ENCODE measurements at places on chromosomes 16 and 17. TPM values are rescaled to one million over a fixed set of nuclear protein-coding genes. Genes with fewer than 3 reads are reported as not detected.

GRCh38 chr16:49112754-49113153 is 168.9 kb downstream of the CBLN1 start:
- H3K36me3 ChIP-seq: peaks cover 2% of the 10 kb centered on the region
- H3K4me3 ChIP-seq: no peak overlapping the region
- DNase-seq: no peak
- no peaks in the 10 kb centered on the region for H3K4me1 ChIP-seq
- no peaks in the 10 kb centered on the region for H3K27me3 ChIP-seq

DNA sequence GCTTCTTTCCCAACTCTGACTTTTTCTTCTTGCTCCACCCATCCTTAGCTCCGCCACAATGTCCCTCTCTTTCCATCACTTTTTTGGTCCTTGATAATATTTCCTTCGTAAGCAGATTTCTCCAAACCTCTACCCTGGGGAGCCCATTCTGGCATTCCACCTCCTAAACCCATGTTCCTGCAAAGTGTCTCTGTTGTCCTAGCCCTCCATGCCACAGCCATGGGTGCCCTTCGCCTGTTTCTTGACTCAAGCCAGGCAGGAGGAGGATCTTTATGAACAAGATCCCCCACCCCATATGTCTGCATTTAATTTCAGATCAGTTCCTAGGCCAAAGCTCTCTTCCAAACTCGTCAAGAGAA is 42.4 kb downstream of the GAS7 start:
- peaks cover 6% of the 10 kb centered on the region for H3K4me1 ChIP-seq
- DNase-seq: no peak
- H3K36me3 ChIP-seq: no peaks in the 10 kb centered on the region
- no peaks in the 10 kb centered on the region for H3K27me3 ChIP-seq
- no peak overlapping the region for H3K4me3 ChIP-seq

DNA sequence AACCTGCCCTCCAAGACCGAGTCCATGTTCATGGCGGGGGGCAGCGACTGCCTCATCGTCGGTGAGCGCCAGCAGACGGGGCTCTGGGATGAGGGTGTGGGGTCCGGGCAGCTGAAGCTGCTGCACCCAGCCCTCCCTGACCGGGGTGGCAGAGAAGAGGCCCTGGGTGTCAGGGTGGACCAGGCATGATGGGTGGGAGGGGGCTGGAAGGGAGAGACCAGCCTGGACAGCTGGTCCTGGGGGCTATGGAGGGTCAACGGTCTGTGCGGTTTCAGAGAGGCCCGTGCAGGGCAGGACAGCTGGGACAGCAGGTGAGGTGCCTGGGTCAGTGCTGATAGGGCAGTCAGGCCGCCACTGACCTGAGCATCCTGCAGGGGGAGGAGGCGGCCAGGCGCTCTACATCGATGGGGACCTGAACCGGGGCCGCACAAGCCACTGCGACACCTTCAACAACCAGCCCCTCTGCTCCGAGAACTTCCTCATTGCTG is 13.3 kb upstream of the ATP6V0C start:
- no peaks in the 10 kb centered on the region for H3K36me3 ChIP-seq
- no peak overlapping the region for H3K27ac ChIP-seq
- no peaks in the 10 kb centered on the region for H3K4me1 ChIP-seq
- no peak for DNase-seq
- no peak overlapping the region for H3K4me3 ChIP-seq

DNA sequence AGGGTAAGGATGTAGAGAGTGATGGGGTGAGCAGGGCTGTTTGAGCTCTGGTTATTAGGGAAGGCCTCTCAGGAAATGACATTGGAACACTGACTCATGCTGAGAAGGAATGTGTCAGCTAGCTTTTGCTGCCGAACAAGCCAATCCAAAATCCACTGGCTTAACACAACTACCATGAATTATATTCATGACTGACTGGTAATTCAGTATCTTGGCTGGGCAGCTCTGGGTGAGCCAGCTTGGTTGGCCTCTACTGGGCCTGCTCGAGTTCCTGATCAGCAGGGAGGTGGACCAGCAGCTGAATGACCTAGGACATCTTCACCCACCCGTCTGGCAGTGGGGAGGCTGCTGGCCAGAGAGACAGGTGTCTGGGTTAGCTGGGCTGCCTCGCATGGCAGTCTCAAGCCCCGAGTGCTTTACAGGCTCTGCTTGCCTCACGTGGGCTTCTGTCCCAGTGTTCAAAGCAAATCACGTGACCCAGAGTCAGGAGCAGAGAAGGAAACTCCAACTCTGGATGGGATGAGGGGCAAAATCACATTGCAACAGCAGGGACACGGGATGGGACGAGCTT is 209.4 kb downstream of the KATNIP start:
- no peak overlapping the region for H3K4me3 ChIP-seq
- H3K27ac ChIP-seq: no peak overlapping the region
- DNase-seq: no peak
- no peaks in the 10 kb centered on the region for H3K27me3 ChIP-seq
- H3K4me1 ChIP-seq: no peaks in the 10 kb centered on the region

GRCh38 chr17:31339906-31340661 is 18.7 kb upstream of the EVI2A start:
- H3K36me3 ChIP-seq: peaks cover 6% of the 10 kb centered on the region
- H3K27ac ChIP-seq: no peak overlapping the region
- peaks cover 6% of the 10 kb centered on the region for H3K4me1 ChIP-seq
- no peak overlapping the region for H3K4me3 ChIP-seq

- peaks cover 21% of the 10 kb centered on the region for H3K4me1 ChIP-seq
- peaks cover 24% of the 10 kb centered on the region for H3K27me3 ChIP-seq
- no peak overlapping the region for H3K27ac ChIP-seq
Observed at GRCh38 chr17:81002409-81003361, 11.0 kb downstream of the CHMP6 start.

GRCh38 chr17:80861418-80861815 is 130.2 kb upstream of the CHMP6 start:
- H3K4me1 ChIP-seq: peaks cover 93% of the 10 kb centered on the region
- H3K27me3 ChIP-seq: no peaks in the 10 kb centered on the region
- DNase-seq: no peak

DNA sequence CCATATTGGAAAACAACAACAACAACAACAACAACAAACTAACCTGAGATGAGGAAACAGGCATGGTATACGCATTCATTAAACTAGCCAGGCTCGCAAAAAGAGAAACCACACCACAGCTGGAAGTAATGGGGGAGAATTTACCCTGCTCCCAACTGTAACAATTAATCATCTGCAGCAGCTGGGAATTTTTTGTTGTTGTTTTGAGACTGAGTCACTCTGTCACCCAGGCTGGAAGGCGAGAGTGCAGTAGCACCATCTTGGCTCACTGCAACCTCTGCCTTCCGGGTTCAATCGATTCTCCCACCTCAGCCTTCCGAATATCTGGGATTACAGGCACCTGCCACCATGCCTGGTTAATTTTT is 16.3 kb downstream of the PRPSAP1 start:
- DNase-seq: no peak
- H3K27me3 ChIP-seq: no peaks in the 10 kb centered on the region
- no peak overlapping the region for H3K4me3 ChIP-seq
- no peaks in the 10 kb centered on the region for H3K36me3 ChIP-seq
- peaks cover 4% of the 10 kb centered on the region for H3K4me1 ChIP-seq

- DNase-seq: no peak
- no peak overlapping the region for H3K4me3 ChIP-seq
- H3K36me3 ChIP-seq: peaks cover 2% of the 10 kb centered on the region
- no peaks in the 10 kb centered on the region for H3K4me1 ChIP-seq
Observed at GRCh38 chr17:57021226-57021940, 43.5 kb downstream of the SCPEP1 start.

CTRB2 gene
- total RNA-seq: not detected

KRTAP4-6 gene
- not detected for total RNA-seq

PSMD12 gene
- total RNA-seq: 75.2 TPM

RHBDL1 gene
- total RNA-seq: 3.5 TPM

PRSS22 gene
- total RNA-seq: 1.1 TPM

CCDC78 gene
- total RNA-seq: 3.0 TPM

KLHL10 gene
- 0.36 TPM for total RNA-seq
